NCI-H2081 (cell line): ENCODE measurements at places on chromosomes 13 and 19.

DNA sequence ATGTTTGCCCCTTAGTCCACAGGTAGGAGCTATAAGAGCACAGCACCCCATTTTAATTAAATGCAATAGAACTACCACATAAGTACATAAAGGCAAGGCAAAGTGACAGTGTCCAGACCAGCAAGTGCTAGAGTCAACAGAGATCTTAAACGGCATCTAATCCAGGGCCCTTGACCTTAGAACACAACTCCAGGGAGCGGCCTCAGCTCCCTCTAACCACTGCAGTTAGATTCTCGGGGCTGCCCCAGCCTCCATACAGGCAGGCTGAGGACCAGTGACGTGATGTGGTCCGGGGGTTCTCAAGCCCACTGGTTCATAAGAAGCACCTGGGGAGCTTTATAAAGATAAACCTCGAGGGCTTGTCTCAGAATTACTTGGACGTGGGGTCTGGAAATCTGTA is 10.0 kb upstream of the ATP12A start:
- DNase-seq: no peak

- DNase-seq: no peak
These were observed 21.1 kb upstream of the FBXO27 start for GRCh38 chr19:39053276-39054090.

DNA sequence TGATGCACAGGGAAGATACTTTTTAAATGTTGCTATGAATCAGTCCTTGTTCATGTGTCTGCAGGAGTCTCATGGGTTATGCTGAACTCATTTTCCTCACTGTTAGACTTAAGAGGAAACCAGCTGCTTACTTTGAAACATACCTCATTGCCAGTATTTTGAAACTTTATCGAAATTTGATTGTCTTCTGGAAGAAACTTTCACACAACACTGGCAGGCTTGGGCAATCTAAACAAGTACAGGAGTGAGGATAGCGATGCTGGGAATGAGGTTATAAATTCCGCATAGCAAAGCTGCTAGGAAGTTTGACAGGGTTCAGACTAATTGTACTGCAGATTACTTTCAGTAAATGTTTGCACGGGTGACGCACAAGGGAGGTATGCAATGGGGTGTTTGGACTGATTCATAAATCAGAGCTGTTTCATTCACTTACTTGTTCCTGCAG is 245.7 kb downstream of the DNAJC15 start:
- DNase-seq: peak; percentile 35

GRCh38 chr13:57629821-57630235 is 1.7 kb upstream of the PCDH17 start:
- DNase-seq: peak; percentile 84

DNA sequence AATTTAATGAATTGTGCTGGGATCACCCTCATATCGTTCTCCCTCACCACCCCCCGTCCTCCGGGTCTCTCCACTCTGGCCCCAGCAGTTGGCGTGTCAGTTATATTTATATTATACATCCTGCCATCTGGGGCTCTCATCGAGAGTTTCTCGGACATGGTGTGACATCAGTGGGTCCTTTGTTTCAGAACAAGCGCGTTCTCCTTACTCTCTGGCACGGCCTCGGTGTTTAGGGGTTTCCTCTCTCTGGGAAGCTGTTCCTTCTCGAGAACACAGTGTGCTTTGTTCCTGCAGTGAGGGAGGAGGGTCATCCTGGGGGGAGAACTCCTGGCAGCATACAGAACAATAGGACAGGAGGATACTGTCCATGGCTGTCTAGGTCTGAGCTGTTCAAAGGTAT is 9.8 kb upstream of the MCF2L start:
- DNase-seq: no peak

GRCh38 chr19:1243768-1244692 is 2.5 kb downstream of the ATP5F1D start:
- DNase-seq: peak; percentile 67

GRCh38 chr19:11452620-11453310 is 17.3 kb downstream of the PRKCSH start:
- DNase-seq: no peak

GRCh38 chr13:43880214-43880855 is 631 bp downstream of the LACC1 start:
- DNase-seq: no peak

GRCh38 chr19:28466107-28467045 is 746.6 kb downstream of the UQCRFS1 start:
- DNase-seq: no peak

GRCh38 chr19:28999724-29000433 is 213.1 kb downstream of the UQCRFS1 start:
- DNase-seq: no peak

DNA sequence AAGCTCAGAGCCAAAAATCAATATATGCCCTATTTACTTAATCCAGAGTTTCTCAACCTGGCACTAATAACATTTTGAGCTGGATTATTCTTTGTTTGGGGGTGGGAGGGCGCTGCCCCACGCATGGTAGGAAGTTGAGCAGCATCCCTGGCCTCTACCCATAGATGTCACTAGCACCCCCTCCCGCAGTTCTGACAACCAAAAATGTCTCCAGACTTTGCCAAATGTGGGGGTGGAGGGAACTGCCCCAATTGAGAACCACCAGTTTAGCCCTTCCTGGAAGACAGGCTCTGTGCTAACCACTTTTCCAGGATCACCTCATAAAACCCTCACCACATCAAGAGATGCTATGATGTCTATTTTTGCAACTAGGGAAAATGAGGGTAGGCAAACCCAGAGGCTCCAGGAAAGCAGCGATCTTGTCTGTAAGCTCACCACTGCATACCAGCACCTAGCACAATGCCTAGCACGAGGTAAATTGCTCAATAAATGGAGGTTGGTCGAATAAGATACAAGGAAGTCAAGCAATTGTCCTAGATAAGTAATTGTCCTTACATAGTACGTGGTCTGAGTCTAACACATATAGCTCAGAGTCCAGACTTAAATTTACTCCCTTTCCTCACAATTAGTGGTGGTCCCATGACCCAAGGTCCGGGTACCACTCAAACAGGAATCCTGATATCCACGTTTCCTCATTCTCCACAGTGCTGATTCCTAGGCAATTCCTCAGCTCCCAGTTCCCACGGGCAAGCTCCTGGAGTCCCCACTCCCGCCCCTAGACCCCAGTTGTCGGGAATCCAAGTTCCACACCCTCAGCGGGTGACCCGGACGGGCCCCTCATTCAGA is 892 bp downstream of the TRIR start:
- peak; percentile 19 for DNase-seq

- DNase-seq: no peak
These were observed 171.3 kb downstream of the NUFIP1 start for GRCh38 chr13:44818016-44818415.

- DNase-seq: peak; percentile 67
These were observed 10.5 kb upstream of the B3GNT3 start for GRCh38 chr19:17784201-17785008.
